ENCODE measurements at places on chromosomes 12 and 14.

DNA sequence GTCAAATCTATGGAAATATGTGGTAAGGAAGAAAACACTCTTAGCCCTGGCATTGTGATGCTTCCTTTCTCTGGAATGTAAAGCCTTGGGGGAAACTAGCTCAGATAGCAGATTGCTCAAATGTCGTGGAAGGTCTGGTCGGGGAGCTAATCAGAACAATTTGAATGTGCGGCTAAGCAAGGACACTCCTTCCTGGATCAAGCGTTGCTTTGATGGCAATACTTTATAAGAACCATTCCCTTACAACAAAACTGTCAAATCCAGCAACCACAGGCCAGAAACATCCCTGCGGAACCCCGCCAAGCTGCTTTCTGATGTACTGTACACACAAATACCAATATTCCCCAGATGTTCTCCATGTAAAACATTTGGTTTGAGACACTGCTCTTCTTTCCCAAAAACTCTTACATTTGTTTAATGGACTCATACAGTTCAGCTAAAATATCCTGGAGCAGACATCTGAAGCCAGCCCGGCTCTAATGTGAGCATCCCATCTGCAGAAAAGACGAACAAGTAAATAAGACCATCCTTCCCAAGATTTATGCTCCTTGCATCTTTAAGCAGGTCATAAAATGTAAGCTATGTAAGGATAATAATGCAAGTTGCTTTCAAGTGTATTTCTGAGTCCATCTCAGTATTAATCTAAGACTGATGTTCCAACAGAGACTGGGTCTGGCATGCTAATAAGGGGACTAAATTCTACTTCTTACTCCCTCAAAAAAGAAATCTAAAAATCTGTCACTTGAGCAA, 20.2 kb downstream of the NUAK1 start:
- DNase-seq, result no peak

GRCh38 chr14:98950353-98950895, 321.6 kb downstream of the BCL11B start:
- DNase-seq, result no peak

- DNase-seq, result no peak
Measured at GRCh38 chr12:11584221-11584855, 65.1 kb upstream of the ETV6 start.

- no peak for DNase-seq
Measured at GRCh38 chr12:122160761-122161160, 13.3 kb downstream of the IL31 start.
